ENCODE measurements at places on chromosomes 12 and 14. TPM values are rescaled to one million over a fixed set of nuclear protein-coding genes. Genes with fewer than 3 reads are reported as not detected.

The ANO2 gene
- 8.1 TPM for total RNA-seq

The SLC5A8 gene
- total RNA-seq = not detected

The IFNG-AS1 gene
- not detected for total RNA-seq

The EXOC3L4 gene
- 3.6 TPM for total RNA-seq

The PRH2 gene
- total RNA-seq = not detected

The RNASE1 gene
- total RNA-seq = 87.2 TPM

The SPIC gene
- total RNA-seq = not detected

The PCNX1 gene
- 73.6 TPM for total RNA-seq

The AP1G2 gene
- total RNA-seq = 7.2 TPM

The KRT74 gene
- total RNA-seq = not detected

The HSPA2 gene
- 388 TPM for total RNA-seq

The CFAP251 gene
- total RNA-seq = 1.9 TPM

The MYL2 gene
- not detected for total RNA-seq

The MSRB3 gene
- total RNA-seq = 320 TPM
